ENCODE measurements at places on chromosomes 5 and 9.

GRCh38 chr9:123725389-123725788, 204.5 kb downstream of the DENND1A start:
- DNase-seq: no peak

GRCh38 chr5:131324303-131324702, 60.5 kb downstream of the CDC42SE2 start:
- no peak for DNase-seq

GRCh38 chr5:153523211-153523610, 32.7 kb downstream of the GRIA1 start:
- no peak for DNase-seq

DNA sequence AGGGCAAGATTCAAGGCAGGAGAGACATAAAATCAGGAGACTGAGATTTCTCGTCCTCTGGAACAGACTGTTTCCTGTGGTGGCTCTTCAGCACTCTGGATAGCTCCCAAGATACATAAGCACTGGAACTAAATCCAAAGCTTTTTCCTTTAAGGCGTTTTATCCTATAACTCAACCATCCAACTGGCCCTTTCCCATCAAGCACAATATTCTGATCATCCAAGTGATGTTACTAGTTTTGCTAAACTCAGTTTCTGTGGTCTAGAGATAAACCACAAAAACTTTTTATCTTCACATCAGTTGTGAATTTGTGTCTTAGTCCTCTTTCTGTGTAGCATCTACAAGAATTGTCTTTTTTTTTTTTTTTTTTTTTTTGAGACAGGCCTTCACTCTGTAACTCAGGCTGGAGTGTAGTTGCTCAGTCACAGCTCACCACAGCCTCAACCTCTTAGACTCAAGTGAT, 299.4 kb downstream of the COX7C start:
- DNase-seq: peak; percentile 33

GRCh38 chr9:91921371-91921770, 28.7 kb downstream of the ROR2 start:
- no peak for DNase-seq

- no peak for DNase-seq
Observed at GRCh38 chr5:140328036-140328764, 18.2 kb downstream of the HBEGF start.

DNA sequence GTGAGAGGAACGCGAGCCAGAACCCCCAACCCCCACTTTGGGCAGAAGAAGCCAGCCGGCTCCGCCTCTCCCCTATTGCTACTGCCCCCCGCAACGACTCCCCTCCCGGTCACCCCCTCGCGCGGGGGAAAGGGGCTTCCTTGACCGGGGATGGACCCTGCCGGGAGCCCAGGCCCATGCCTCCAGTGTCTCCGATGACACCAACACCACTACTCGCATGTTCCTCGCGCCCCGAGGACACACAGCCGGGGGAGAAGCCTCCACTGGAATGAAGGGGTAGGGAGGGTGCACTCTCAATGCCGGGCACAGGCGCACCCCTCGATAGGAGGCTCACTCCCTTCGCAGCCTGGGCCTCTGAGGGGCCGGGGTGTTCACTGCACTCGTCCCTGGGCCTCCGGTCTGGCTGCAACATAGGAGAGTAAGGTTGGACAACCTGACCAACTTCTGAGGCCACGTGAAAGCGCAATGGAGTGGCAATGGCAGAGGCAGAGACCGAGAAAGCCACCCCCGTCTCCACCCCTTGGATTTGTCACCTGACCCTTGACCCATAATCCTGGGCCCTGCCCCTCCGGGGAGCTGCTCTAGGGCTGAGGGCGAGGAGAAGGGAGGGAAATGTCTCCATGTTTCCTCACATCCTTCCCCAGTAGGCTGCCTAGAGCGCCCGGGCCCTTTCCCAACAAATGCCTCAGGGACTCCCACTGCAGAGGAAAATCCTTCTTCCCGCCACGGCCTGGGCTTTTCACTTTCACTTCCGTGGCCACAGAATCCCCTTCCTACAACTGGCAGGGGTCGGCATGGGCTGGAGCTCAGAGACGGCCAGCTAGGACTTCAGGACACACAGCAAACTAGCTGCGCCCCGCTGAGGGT, 1.1 kb upstream of the CNTFR start:
- DNase-seq: no peak

DNA sequence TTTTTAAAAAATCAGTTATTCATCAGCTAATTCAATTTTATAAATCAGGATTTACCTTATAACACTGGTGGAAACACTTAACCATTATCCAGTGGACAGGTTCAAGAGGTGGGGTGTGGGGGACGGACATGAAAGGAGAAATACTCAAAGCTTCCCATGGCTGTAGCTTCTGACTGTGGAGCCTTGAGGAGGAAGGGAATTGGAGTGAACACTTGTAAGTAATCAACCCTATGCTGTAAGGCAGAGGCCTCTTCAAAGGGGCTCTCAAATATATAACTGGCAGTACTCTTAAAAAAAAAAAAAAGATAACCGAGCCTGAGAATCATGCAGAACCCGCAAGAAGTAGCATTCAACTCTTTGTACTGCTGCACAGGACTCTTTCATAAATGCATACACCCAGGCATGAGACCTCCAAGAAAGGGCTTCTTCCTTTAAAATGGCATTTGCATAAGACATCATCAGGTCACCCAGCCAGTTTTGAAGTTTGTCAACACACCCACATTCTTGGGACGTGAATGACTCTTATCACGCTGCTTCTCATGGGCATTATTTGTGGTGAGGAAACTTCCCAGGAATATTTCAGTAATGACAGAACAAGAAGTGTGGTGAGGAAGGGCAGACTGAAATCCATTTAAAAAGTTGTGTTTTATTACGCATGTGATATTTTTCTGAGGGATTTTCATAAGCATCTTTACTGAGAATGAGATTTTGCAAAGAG, 8.1 kb downstream of the OSMR start:
- no peak for DNase-seq

GRCh38 chr5:178423431-178423830, 166.8 kb downstream of the COL23A1 start:
- DNase-seq: no peak

GRCh38 chr5:143707806-143708205, 104.2 kb upstream of the HMHB1 start:
- DNase-seq: no peak

DNA sequence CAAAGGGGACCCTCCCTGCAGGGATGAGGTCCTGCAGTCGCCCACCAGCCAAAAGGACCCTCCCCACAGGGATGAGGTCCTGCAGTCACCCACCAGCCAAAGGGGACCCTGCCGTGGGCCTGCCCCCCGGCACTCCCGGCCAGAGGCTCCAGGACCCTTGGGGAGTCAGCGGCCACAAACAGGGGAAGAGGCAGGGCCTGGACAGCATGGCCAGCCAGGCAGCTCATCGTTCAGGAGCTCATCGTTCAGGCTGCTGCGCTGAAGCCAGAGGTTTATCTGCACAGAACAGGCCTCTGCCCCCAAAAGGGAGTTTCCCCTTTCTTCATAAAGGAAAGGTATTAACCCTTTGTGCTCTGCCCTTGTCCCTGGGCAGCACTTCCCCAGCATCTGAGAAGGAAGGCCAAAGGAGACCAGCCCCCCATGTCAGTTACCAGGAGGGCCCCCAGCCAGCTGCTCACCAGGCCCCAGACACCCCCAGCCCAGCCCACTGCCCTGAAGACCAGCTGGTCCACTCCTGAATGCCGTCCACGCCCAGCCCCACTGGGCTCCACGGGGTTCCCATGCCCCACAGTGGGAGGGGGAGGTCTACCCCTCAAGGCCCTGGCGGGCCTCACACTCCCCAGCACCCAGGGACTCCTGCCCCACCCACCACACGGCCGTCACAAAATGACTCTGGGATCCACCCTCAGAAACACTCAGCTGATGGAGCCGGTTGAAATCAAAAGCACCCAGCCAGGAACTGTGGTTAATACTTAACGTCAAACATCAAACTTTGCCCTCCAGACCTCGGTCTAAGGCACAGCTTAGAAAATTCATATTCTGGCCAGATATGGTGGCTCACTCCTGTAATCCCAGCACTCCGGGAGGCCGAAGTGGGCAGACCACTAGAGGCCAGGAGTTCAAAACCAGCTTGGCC, 6.3 kb downstream of the SLC12A7 start:
- no peak for DNase-seq

DNA sequence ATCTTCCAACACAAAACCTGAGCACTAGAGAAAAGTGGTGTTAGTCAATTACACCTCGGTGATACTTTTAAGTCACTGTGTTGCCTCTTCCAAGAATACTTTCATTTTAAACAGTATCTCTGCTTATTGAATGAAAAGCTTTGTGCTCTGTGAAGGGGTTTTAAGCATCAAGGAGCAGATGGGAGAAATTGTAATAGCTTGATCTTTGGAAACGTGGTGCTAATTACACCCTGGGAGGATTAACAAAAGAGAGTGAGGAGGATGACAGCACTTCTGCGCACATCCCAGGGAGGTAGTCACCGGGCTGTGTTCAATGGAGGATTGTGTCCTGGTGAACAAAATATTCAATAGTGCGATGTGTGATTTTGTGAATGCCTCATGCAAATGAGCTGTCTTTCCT, 477.4 kb upstream of the ADAMTS16 start:
- DNase-seq: no peak

- no peak for DNase-seq
Observed at GRCh38 chr5:137315534-137316345, 183.4 kb downstream of the SPOCK1 start.

DNA sequence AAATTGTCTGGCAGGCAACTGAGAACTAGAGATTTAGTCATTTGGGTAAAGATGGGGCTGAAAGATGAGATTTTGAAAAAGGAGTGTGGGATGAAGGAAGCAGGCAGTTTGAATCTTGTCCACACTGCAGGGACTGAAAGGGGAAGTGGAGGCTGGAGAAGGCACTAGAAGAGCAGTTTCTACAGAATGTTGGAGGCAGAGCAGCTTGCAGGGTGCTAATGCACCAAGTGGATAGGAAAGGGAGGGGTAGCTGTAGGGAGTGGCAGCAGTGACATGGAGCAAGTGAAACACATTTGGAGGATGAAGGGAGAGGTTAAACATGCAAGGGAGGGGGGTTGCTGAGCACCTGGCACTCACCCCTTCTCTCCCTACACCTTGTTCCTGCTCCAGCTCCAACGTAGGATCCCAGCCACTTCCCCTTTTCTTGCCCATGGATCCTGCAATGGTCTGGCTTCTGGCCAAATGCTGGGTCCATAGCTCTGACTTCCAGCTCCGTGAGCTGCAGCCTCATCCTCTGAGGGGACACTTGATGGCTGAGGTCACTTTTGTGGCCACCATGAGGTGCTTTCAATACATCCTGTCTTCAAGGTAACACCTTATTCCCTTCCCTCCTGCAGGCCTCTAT, 30.0 kb upstream of the FGD3 start:
- DNase-seq: no peak

- DNase-seq: no peak
Observed at GRCh38 chr5:132221781-132222648, 5.6 kb downstream of the P4HA2 start.

DNA sequence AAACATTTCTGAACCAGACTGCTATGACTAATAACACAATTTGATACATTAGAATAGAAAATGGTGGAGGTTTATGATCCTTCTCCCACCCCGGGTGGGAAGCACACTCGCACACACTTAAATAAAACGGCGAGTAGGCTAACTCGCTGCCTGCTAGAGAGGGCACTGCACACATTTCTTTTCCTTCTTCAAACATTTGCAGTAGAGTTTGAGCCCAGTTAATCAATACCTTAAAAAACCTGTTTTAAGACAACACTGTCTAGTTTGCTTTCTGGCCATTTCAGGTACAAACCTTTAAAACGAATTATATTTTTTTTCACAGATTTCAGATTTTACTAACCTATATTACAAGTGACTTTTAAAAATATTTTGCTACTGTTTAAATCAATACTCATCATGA, 63.5 kb downstream of the EFNA5 start:
- no peak for DNase-seq

DNA sequence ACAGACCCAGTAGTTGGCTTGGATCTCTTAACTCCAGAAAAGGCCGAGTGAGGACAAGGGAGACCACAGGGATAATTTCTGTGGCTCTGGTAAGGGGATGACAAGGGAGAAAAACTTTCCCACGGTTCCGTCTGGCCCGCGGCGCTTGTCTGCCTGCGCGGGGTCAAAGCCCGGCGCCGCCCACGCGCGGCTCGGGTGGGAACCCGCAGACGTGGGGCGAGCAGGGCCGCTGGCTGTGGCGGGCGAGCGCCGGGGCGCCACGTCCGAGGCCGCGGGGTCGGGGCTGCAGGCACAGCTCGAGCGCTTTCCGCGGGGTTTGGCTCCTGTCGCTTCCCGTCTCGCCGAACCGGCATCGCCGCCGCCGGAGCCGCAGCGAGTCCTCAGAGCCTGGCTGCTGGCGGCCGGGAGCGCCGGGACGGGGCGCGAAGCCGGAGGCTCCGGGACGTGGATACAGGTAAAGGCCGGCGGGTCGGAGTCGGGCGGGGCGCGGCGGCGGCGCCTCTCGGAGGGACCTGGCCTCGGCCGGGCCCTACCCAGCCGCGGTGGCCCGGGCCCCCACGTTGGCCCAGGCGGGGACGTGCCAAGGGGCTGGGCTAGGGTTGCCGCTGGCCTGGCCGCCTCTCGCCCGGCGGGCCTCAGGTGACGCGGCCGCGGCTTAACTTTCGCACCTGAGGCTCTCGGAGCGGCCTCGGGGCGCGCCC, at the start of gene RNF180:
RNF180 (plus strand) TSS at position 344 of the 701 bp plus-strand sequence. CDS start 34,965 bp downstream, outside the sequence.
- peak; percentile 73 for DNase-seq

- no peak for DNase-seq
Observed at GRCh38 chr5:160271836-160272235, 40.5 kb downstream of the CCNJL start.

DNA sequence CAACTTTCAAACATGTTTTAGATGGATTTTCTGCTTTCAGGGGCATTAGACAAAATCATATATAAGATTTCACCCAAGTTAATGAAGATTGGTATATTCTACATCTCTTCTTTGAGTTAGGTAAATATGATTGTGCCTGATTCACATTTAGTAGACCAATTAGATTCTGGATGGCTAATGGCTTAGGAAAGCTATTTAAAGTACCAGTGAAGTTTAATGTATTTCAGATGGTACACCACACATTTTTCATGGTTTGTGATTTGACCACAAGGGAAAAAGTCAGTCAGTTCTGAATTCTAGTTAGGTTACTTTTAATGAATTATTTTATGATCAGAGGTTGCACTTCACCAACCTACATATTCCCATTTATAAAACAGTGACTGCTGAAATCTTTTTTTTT, 409.7 kb downstream of the ADGRV1 start:
- DNase-seq: no peak

DNA sequence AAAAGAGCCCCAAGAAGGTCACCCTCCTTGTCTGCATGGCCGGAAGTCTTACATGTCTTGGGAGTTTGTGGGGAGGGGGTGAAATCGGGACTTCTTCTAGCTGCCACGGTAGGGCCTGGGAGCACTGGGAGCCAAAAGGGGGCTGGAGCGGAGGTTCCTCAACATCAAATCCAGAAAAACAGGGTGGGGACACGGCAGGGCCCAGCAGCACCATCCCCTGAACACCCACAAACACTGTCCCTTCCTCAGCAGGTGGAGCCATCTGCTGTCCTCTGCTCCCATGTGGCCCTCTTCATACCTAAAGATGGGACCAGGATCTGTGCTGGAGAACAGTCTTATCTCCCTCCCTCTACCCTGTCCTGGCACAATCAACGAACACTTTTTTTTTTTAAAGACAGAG, 2.7 kb downstream of the TERT start:
- no peak for DNase-seq

GRCh38 chr5:11121885-11122284, 360.9 kb upstream of the DAP start:
- DNase-seq: no peak

- no peak for DNase-seq
Observed at GRCh38 chr5:22521521-22521920, 331.6 kb downstream of the CDH12 start.

GRCh38 chr9:113504725-113505590, 41.4 kb downstream of the RGS3 start:
- DNase-seq: no peak

Data from endothelial cell (in vitro differentiated cells).